ENCODE measurements at places on chromosomes 1 and 21.

DNA sequence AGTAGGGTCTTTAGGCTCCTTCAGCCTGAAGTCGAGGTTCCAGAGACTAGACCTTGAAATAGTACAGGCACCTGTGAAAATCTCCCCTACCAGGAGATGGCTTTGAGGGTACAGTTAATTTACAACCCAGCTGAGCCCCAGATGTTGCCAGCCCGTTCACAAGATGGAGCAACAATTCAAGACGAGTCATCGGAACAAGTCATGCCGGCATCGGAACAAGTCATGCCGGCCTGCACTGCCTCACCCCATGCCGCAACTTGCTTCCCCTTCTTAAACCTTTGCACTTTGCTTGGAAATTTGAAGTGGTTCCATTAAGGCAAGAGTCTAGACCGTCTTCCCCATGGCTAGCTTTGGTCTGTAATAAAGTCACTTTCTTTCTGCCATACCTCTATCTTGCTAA lies 16.0 kb downstream of the HHAT start:
- DNase-seq: no peak

DNA sequence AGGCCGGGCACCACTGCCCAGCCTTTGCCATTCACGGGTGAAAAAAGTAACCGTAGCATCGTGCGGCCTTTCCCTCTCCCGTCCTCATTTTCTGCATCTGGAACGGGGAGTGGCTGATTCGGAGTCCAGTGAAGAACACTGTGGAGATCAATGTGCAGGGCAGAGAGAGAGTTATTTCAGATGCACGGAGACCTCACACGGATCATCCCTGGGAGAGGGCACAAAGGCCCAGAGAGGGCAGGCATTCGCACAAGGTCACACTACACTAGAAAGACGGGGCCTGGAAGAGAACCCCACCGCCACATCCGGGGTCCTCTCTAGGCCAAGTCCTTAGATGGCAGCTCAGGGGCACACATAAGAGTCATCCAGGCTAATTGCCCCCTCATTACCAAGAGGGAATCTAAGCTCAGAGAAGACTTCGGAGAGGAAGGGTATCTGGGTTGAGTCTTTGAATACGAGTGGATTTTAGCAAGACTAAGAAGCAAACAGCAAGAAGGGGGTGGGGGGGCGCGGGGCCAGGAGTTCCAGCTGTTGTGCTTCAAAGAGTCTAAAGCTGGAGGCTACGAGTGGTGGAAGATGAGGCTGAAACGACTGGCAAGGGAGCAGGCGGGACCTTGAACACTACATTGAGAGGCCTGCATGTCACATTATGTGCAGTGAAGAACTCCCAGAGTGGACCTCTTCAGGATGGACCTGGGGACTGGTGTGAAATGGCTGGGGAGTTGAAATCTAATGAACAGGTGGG lies 857 bp downstream of the GPX7 start:
- DNase-seq: no peak

- no peak for DNase-seq
Measured at GRCh38 chr1:101145449-101145820, 91.4 kb upstream of the S1PR1 start.

- DNase-seq: no peak
Measured at GRCh38 chr1:20604678-20605077, 15.8 kb downstream of the CDA start.

- no peak for DNase-seq
Measured at GRCh38 chr1:225817611-225818061, 7.7 kb downstream of the EPHX1 start.

GRCh38 chr1:246583448-246584185 lies 17.4 kb downstream of the CNST start:
- DNase-seq: no peak

- no peak for DNase-seq
Measured at GRCh38 chr1:208276757-208277435, 32.7 kb upstream of the PLXNA2 start.

GRCh38 chr1:37940299-37940947 lies 6.4 kb downstream of the INPP5B start:
- no peak for DNase-seq

DNA sequence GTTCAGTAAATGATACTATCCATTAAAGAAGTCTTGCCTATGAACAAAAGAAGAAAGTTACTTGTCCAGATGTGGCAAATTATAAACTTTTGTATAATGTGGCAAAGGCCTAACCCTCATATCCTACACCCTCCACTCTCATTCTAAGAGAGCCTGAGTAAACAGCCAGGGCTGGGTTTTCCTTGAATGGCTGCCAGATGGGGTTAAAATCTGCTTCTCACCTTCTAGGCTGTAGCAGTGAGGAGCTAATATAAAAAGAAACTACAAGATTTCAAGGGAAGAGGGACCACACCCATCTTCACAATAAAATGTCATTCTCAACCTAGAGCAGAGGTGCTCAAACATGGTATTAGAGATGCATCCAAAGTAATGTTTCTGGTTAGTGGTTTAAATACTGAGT lies 8.9 kb downstream of the RABIF start:
- no peak for DNase-seq

GRCh38 chr1:80113168-80114038 lies 1106.9 kb upstream of the ADGRL4 start:
- no peak for DNase-seq

- no peak for DNase-seq
Measured at GRCh38 chr1:26811708-26812107, 14.8 kb upstream of the ZDHHC18 start.

- no peak for DNase-seq
Measured at GRCh38 chr21:14707511-14708020, 161.5 kb upstream of the SAMSN1 start.

DNA sequence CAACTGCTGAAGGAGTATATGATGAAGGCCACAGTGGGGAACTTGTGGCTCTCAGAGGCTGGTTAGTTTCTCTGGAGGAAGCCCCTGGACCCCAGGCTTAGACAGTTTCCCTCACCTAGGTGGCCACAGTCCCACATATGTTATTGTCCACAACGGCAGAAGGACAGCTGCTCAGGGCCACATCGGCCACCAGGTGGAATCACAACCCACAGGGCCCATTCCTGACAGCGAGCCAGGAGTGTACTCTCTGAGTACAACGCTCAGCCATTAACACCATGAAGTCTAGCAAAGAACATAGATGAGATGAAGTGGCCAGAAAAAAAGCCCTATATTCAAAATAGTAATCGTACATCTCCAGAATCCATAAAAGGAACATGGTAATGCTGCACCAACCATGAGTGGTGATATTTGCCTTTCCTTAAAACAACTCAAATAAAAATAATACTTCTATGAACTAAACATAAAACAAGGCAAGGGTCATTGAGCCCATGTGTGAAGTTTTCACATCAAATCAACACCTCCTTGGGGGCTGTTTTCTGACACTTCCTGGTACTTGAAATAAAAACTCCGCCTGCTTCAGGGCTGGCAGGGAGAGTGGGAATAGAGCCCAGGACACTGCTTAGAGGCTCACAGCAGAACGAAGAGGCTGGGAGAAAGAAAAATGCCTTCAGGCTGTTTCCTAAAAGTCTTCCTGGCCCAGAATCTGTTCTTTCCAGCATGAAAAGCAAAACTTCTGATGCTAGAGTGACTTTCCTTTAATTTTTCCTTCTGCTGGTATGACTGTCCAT lies 383.3 kb downstream of the HHAT start:
- no peak for DNase-seq

GRCh38 chr1:201421041-201421440 lies 489 bp downstream of the TNNI1 start:
- no peak for DNase-seq

GRCh38 chr1:95916616-95917015 lies 682.6 kb downstream of the RWDD3 start:
- no peak for DNase-seq

DNA sequence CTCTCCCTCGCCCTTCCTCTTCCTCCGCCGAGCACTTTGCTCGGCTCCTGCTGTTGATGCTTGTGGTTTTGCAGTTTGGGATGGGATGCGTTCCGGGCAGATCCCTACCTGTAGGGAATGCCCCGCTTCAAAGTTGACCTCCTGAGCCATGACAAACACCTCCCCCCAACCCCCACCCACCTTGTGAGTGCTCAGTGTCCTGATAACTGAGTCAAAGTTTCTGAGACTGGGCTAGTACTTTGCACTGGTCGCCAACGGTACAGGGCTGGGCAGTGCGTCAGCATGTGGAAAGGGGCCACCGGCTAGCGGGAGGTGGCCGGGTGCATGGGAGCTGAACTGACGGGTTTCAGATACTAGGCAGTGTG lies 771 bp downstream of the RABGAP1L start:
- no peak for DNase-seq

- DNase-seq: no peak
Measured at GRCh38 chr1:247111700-247112478, 7.7 kb upstream of the ZNF669 start.

- DNase-seq: no peak
Measured at GRCh38 chr1:53406551-53407235, 52.5 kb upstream of the DMRTB1 start.

- DNase-seq: no peak
Measured at GRCh38 chr1:41673378-41673777, 188.9 kb upstream of the EDN2 start.

GRCh38 chr1:167991546-167991945 lies 54.7 kb upstream of the MPC2 start:
- DNase-seq: no peak

DNA sequence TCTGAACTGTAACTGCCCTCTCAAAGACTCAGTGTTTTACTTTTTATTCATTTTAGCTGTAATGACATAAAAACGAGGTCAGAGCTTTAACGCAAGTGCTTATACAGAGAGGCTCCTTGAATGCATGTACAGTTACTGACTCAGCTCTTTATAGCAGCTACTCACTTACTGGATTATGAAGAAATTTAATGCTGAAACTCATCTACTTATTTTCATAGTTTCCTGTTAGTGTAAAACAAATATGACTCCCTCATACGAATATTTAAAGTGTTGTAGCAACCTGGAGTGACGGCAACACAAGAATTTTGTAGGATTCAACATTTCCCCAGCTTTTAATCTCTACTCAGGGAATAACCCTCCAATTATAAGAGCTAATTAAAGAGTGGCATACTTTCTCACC lies 32.7 kb downstream of the ADSS2 start:
- no peak for DNase-seq

DNA sequence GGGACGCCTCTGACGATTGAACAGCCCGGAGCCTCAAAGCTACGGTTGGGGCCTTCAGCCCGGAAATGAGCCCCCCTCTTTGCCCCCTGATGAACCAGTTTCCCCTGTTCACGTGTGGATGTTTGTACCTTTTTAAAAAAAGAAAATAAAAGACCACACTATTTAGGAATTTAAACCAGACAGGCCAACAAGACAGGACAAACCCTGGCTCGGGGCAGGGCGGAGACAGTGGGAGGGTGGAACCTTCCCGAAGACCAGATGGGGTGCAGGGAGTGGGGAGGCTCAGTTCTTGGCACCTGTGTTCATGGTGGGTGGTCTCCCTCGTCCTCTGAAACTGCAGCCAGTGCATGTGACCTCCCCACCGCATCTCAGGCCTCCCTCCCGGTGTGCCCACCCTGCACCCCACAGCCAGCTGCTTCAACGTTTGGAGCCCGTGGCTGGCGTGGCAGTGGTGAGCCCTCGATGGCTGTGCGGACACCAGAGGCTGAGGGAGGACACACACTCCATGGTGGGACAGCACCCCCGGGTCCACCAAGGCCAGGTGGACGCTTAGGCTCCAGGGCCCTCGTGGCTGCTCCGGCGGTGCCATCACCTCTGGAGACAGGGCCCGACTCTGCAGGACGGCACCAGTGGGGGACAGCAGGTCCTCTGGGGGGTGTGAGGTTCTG lies 45.6 kb downstream of the COL18A1 start:
- no peak for DNase-seq

DNA sequence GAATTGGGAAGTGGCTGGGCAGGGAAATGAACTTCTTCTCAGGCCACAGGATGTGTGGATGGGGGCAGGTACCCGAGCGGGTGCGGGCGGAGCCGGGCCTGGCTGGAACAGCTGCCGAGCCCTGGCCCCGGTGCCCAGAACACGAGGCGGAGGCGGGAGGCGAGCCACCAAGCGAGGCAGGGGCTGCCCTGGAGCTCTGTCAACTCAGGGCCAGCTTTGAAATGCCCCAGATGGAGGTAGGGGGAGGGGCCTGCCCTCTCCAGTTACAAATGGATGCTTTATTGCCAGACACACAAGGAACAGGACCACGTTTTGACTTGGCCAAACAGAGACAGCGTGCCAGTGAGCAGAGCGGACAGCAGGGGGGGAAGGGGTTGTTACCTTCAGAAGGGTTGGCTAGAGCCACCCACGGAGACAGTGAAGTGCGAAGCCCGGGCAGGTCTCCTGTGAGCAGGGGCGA lies 240.4 kb downstream of the SDCCAG8 start:
- DNase-seq: no peak

All from NCI-H187 (cell line).